ENCODE measurements at places on chromosomes 16 and 17. TPM values are rescaled to one million over a fixed set of nuclear protein-coding genes. Genes with fewer than 3 reads are reported as not detected.

HBM gene
- not detected for total RNA-seq

PPP1R1B gene
- total RNA-seq, result 14.4 TPM

- DNase-seq, result no peak
Measured at GRCh38 chr16:4105848-4106247, 10.4 kb downstream of the ADCY9 start.

DNA sequence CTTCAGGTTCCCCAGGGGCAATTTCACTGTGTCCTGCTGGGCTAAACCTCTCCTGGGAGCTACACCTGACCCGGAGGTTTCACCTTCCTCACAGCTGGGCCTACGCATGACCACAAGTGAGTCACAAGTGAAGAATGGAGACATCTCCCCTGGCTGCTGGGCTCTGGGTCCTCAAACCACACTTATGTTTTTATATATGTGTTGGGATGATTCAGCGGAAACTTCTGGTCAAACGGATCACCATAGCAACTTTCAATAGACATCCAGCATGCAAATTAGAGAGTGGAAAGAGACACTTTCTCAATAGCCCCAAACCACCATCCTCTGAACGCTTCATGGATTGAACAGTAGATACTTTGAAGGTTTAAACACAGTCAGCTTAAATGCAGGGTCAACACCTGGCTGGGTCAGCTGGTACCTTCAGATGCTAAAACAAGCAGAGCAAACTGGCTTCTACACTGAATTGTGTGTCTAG, 28.0 kb upstream of the MAF start:
- no peak for DNase-seq

OR1F1 gene
- total RNA-seq, result not detected

GRCh38 chr17:61048376-61049106, 351.1 kb upstream of the TBX2 start:
- no peak for DNase-seq

DNA sequence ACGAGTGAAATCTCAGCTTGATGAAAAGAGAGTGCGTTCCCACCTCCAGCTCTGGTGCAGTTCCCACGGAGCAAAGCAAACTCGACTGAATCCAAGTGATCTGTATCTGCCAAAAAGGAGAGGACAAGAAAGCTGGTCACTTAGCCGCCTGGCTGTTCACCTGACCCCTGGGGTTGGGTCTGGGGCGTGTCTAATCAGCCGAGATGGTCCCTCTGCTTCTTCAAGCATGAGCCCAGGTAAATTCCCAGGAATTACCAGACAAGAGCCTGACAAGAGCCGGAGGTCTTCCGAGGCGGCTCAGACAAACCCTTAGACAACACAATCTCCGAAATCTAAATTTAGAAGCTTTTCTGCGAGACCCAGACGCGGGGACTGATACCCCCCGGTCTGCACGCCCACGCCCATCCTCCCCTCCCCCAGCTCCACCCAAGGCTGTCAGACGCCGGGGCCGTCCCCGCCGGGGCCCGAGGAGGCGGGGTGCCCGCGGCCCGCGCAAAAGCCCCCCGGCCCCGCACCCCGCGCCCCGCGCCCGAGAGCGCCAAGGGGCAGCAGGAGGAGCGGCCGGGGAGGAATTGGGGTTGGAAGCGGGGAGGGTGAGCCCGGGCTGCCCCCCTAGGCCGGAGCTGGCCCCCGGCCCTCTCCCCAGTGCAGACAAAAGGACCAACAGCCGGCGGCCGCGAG, 674 bp downstream of the ZNF821 start:
- DNase-seq, result peak; percentile 17

Data from tibial nerve (tissue), 4 donors.